Right ventricle myocardium inferior (tissue), 1 donor: ENCODE measurements at places on chromosomes 4 and X.

- DNase-seq, result no peak
Measured at GRCh38 chr4:47837908-47838294, at the start of gene CORIN. TSS of gene CORIN (minus strand) at chr4:47838067. CDS start at chr4:47837949, 118 bp downstream.

DNA sequence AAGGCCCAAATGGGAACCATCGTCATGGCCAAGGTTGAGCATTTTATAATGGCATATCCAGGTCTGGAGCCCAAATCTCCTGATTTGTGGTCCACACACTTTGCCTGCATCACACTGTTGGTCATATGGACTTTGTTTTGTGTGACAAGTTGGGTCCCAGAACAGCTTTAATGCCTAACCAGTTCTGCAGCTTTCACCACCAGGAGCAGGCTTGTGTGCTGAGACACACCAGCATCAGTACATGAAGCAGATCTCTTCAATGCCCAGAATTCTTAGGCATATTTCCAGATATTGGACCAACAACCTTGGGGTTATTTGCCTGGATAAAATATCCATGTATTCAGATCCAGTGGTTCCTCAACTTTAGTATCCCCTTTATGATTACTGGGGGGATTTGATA, 371.3 kb downstream of the FBXW7 start:
- DNase-seq, result no peak

DNA sequence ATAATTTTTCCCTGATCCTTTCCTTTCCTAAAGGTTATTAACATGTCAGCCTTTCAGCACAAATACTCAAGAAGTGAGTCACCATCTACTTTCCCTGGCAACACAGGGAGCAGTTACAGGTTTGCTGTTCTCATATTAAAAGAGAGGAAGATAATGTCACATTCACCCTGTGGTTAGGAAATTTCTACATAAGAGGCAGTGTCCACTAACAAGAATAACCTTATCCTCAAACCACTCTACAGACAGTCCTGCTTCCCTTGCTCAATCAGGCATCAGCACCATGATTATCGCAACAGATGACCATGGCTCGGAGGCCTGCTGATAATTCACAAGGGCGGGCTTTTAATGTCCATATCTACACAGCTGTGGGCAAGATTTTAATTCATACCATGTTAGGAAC, 30.9 kb downstream of the RNF150 start:
- DNase-seq, result no peak

DNA sequence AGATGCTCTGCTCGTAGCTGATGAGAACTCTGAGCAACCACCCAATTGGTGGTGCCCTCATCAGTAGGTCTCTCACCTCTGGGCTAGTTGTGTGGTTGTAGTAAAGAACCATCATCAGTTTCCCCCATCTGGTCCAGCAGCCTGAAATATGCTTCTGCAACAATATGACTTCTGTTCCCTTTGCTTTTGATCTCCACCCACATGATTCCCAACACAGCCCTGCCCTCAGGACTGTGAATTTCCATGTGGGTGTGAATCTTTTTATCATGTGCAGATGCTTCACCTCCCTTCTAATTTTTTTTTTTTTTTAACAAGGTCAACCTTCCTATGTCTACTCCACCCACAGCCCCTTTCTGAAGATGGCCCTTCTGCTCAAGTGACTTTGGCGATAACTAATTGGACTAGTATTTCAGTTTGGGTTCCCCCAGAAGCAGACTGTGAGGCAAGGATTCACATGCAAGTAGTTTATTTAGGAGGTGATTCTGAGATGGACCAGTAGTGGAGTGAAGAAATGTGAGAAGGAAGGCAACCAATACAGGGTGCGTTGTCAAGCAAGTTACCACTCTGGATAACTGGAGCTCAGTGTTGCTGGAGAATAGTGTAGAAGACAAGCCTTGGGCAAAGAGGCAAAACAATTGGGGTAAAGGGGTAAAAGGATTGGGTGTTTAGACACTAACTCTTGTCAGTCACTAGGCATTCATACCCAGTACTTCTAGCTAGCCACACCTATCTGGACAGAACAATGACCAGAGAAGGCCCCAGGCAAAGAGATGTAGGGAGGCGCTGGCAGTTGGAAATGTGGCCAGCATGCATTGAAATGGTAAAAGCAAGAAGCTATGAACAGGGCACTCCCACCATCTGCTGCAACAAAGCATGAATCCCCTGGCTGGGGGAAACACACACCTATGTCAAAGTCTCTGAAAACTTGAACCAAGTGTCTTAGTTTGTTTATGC, 466.2 kb downstream of the BCOR start:
- DNase-seq, result no peak

- DNase-seq, result no peak
Measured at GRCh38 chr4:182240161-182241130, 2.8 kb upstream of the TENM3 start.

DNA sequence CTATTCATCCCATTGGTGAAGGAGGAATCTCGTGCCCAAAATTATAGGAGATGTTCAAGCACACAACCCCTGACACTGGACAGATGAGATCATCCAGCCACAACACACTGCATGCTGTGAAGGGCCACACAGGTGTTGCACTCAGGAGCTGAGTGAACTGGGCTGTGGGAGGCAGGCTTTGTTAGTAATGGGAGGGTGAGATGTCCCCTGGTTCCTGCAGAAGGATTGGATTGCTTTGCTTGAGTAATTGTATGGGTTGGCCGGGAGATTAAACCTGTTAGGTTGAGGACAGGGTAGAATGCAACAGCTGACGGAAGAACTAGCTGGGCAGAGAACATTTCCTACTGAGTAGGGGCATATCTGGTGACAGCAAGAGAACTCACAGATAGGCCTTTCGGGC, 152.2 kb downstream of the TACR3 start:
- no peak for DNase-seq

DNA sequence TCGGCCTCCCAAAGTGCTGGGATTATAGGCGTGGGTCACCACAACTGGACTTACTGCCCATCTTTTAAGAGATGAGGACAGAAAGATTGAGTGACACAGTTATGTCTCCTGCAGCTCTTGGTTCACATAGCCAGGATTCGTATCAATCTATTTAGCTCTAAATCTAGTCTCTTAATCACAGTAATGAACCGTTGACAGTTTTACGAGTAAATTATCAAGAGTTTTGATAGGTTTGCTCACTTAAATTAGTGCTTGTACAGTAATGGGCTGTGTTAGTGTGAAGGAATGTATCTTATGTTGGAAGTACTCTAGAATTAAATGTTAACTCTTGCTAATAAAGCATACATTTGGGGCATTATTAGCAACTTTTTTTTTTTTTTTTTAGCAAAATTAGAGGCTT, 105.7 kb downstream of the PTTG2 start:
- no peak for DNase-seq

- DNase-seq, result no peak
Measured at GRCh38 chr4:71217688-71218087, 121.1 kb upstream of the SLC4A4 start.
